ENCODE measurements at places on chromosomes 7 and 10.

DNA sequence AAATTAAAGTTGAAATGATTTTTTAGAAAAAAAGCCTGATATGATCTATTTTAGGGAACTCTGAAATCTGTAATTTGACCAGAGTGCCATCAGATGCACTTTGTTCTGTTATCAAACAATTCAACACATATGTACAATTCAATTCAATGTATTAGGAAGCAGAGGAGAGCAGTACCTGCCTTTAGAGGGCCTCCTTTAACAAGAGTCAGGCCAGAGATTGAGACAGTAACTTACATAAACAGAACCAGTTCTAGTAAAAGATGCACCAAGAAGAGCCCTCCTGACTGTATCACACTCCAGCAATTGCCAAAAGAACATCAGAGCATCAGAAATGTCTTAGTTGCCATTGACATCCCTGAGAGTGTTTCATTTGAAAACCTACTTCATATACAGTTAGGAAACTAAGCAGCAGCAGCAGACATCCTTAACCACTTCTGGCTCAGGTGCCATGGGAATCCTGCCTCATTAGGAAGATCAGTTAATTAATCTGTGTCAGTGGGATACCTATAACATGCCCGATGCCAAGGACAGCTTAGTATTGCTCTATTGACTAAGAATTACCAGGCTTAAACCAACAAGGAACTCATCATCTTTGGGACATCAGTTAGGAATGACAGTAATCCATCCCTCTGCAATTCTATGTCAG lies 1222.6 kb upstream of the LRRN3 start:
- no peak overlapping the region for H3K27ac ChIP-seq
- no peak overlapping the region for H3K4me3 ChIP-seq
- no peaks in the 10 kb centered on the region for H3K4me1 ChIP-seq
- no peak for DNase-seq
- H3K27me3 ChIP-seq = no peaks in the 10 kb centered on the region
- H3K36me3 ChIP-seq = no peaks in the 10 kb centered on the region

DNA sequence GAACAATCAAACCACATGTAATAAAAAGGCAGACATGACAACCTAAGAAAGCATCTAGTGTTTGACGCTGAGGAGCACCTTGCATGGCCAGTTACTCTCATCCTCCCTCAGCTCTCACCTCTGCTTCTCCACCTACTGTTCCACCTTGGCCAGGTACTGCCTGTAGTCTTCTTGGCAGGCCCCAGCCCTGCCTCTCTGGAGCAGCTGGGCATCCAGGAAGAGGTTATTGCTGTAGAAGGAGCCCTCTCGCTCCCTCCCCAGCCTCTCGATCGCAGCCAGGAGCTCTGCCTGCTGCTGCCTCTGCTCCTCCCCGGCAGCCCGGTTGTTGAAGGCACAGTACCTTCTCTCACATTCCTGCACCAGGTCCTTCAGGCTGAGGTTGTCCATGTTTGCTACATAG lies 9.7 kb downstream of the GIMAP5 start:
- no peaks in the 10 kb centered on the region for H3K36me3 ChIP-seq
- no peak overlapping the region for H3K4me3 ChIP-seq
- no peaks in the 10 kb centered on the region for H3K27me3 ChIP-seq
- DNase-seq = no peak
- no peaks in the 10 kb centered on the region for H3K4me1 ChIP-seq

DNA sequence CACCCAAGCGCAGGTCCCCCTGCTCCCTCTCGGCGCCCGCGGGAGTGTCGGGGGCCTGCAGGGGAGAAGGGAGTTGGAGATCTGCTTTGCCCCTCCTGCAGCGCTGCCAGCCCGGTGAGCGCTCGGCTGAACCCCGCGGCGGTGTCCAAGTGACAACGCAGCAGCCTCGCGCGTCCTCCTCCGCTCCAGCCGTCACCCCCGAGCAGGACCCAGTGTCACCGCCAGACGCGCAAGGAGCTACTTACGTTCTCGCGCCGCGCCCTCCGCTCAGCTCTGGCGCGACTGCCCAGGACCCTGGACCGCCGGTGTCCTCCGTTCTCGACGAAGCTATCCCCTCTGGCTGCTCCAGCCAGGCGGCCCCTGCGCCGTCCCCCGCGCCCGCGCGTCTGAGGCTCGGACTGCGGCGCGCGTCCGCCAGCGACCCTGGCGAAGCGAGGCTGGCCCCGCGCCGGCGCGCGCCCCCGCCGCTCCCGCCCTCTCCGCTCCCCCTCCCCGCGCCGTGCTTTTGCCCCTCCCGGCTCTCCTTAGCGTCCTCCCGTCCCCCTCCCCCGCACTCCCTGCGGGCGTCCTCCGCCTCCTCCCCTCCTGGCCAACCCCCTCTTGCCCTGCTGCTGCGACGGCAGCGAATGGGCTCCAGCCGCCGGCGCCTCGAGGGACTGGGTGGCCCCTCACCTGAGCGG lies at the start of gene NRCAM:
TSS of gene NRCAM (minus strand) at position 439 of the 680 bp plus-strand sequence. CDS start 216,372 bp downstream, outside the sequence.
- H3K27me3 ChIP-seq = no peaks in the 10 kb centered on the region
- peak; percentile 58 for DNase-seq
- no peaks in the 10 kb centered on the region for H3K36me3 ChIP-seq
- H3K4me3 ChIP-seq = peak within 1 kb of the TSS; percentile 75

GRCh38 chr10:47031211-47031900 lies 120.1 kb downstream of the PTPN20 start:
- no peak overlapping the region for H3K4me3 ChIP-seq
- H3K27me3 ChIP-seq = no peaks in the 10 kb centered on the region
- DNase-seq = peak; percentile 61
- peaks cover 11% of the 10 kb centered on the region for H3K4me1 ChIP-seq
- H3K27ac ChIP-seq = peak overlapping the region; percentile 50

GRCh38 chr7:143002106-143002505 lies 24.8 kb downstream of the OR9A2 start:
- H3K4me1 ChIP-seq = no peaks in the 10 kb centered on the region
- H3K4me3 ChIP-seq = no peak overlapping the region
- H3K27ac ChIP-seq = no peak overlapping the region

- H3K4me1 ChIP-seq = peaks cover 32% of the 10 kb centered on the region
- H3K27ac ChIP-seq = no peak overlapping the region
- H3K27me3 ChIP-seq = no peaks in the 10 kb centered on the region
These were observed 83.5 kb downstream of the FAS start for GRCh38 chr10:89074120-89074519.

GRCh38 chr10:36578306-36578705 lies 547.1 kb upstream of the ANKRD30A start:
- peak overlapping the region; percentile 47 for H3K27ac ChIP-seq
- no peak overlapping the region for H3K4me3 ChIP-seq
- H3K27me3 ChIP-seq = no peaks in the 10 kb centered on the region

Measured in GM23248 (cell line).